ENCODE measurements at places on chromosomes 2 and 18. TPM values are rescaled to one million over a fixed set of nuclear protein-coding genes. Genes with fewer than 3 reads are reported as not detected.

Gene IL36A
- total RNA-seq, result not detected

Gene UGT1A4
- not detected for total RNA-seq

Gene TMEM198
- total RNA-seq, result 1.1 TPM

Gene HEATR5B
- total RNA-seq, result 29.3 TPM

Gene WDR75
- 36.2 TPM for total RNA-seq

Gene LOXHD1
- not detected for total RNA-seq

Gene ADGRF3
- total RNA-seq, result under 0.01 TPM

Gene KCNK3
- total RNA-seq, result not detected

Gene SPDYA
- 0.59 TPM for total RNA-seq

Gene ERLEC1
- 95.2 TPM for total RNA-seq

Gene MARS2
- 3.2 TPM for total RNA-seq

Gene TFCP2L1
- total RNA-seq, result not detected

Gene SF3B6
- total RNA-seq, result 96.6 TPM

Gene KCNIP3
- 0.29 TPM for total RNA-seq

Gene PTPN4
- 19.5 TPM for total RNA-seq

Gene CAPN13
- not detected for total RNA-seq

Gene KIF5C
- 0.36 TPM for total RNA-seq

Gene CAPN14
- under 0.01 TPM for total RNA-seq

Gene UPP2
- total RNA-seq, result not detected

Gene LRRC30
- total RNA-seq, result not detected

Gene ARHGEF4
- total RNA-seq, result 3.6 TPM

Gene DPP4
- total RNA-seq, result 256 TPM

Gene TRABD2A
- total RNA-seq, result 3.5 TPM

Gene DNER
- total RNA-seq, result 0.36 TPM

Gene SCN1A
- total RNA-seq, result 0.72 TPM

Gene HOXD8
- 3.3 TPM for total RNA-seq

Gene ZNF142
- total RNA-seq, result 16.8 TPM

Gene ZNF396
- total RNA-seq, result 3.3 TPM

Gene CLEC4F
- not detected for total RNA-seq

Gene SIX3
- not detected for total RNA-seq

All from osteoblast (primary cell).